Left forelimb (tissue), 1 donor: ENCODE measurements at places on chromosomes 6 and 20.

GRCh38 chr6:110885526-110885925 is 10.9 kb downstream of the AMD1 start:
- DNase-seq: no peak

DNA sequence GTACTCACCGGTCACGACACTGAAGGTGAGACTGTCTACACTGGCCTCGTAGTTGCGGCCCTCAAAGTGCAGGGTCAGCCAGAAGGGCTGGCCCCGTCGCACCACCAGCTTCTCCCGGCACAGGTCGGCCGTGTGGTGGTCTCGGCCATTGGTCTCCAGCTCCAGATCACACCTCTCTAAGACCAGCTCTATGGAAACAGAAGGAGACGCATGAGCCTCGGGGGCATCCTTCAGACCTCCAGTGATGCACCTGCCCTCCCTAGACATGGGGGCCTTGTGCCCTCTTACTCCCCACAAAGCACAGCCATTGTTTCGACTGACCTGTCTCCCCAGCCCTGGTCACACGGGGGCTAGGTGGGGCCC is 3.7 kb downstream of the TGM2 start:
- DNase-seq: no peak

GRCh38 chr20:44769481-44769863 is 23.8 kb downstream of the KCNK15 start:
- DNase-seq: no peak

GRCh38 chr6:29954272-29954671 is 11.9 kb downstream of the HLA-A start:
- no peak for DNase-seq

DNA sequence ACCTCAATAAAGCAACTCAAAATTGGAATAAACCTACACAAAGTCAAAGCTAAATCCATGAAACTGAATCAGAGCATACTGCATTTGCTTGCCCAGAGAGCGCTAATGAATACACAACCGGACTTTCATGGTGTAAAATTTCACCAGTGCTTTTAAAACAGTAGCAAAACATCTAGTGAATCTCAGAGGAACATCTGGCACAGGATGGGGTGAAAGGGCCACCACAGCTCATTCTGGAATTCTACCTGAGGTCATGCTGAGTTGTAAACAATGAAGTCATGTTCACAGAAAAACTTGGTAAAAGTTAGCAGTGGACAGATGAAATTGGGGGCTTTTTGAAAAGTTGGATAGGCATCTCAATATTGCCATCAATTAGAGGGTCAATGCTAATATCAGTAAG is 125.6 kb upstream of the STXBP5 start:
- no peak for DNase-seq
